ENCODE measurements at places on chromosomes 5 and 9.

GRCh38 chr5:5373351-5373989 is 49.0 kb upstream of the ICE1 start:
- DNase-seq, result no peak

DNA sequence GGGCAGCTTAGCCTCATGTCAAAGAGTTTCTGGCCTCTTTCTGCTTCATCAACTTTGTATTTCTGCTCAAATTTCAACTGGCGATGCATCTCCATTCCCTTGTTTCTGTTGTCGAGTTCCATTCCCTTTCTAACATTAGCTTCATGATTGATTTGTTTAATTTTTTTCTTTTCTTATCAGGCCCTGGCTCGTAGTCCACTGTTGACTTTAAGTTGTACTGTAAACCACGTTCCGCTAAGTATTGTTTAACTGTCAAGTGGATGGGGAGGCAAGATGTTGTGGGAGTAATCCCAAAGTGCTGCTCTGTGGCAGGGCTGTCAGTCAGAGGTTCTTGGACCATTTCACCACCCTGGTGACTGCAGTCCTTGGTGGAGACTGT is 309.1 kb downstream of the PSAT1 start:
- DNase-seq, result no peak

GRCh38 chr9:79127661-79128060 is 444.1 kb upstream of the TLE4 start:
- DNase-seq, result no peak

DNA sequence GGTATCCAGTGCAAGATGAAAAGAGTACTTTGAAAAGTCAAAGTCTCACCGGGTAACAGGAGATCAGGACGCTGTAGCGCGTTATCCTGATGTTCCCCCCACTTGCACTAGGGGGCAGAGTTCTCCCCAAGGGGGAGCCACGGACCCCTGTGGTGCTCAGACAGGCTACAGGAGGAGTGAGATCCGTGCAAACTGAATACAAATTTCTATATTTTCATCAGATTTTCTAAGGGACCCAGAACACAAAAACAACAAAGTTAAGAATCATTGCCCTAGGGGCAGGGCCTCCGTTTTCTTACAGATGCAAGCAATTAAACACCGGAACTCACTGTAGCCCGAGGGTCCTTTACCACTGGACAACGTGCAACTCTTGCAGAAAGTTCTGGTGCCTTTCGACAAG is 2.0 kb downstream of the MYO10 start:
- peak; percentile 82 for DNase-seq

DNA sequence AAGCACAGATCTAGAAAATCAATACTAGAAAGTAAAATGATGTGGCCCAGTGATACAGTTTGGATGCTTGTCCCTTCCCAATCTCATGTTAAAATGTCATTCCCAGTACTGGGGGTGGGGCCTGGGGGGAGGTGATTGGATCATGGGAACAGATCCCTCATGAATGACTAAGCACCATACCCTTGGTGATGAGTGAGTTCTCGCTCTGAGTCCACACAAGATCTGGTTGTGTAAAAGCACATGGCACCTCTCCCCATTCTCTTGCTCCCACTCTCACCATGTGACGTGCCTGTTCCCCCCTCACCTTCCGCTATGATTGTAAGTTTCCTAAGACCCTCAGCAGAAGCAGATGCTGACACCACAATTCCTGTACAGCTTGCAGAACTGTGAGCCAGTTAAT is 234.2 kb upstream of the CDH6 start:
- no peak for DNase-seq

DNA sequence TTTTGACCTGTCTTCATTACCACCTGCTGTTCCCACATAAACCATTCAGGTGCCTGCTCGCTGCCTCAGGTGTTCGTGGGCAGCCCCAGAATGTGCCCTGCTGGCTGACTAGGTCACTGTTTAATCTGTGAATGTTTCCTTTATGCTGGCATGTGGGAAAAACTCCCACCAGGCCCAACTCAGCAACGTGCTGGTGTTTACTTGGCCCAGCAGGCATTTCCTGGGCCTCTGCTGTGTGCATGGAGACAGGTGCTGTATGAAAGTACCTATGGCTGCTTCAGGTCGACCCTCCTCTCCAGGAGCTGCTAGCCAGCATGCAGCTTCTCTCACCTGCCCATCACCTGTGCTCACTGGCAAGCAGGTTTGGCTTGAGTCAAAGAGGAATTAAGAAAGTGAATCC is 65.8 kb downstream of the RAD23B start:
- no peak for DNase-seq

DNA sequence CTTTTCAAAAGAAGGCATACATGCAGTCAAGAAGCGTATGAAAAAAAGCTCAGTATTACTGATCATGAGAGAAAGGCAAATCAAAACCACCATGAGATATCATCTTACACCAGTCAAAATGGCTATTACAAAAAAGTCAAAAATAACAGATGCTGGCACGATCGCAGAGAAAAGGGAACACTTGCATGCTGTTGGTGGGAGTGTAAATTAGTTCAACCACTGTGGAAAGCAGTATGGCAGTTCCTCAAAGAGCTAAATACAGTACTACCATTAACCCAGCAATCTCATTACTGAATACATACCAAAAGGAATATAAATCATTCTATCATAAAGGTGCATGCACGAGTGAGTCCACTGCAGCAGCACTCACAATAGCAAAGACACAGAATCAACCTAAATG is 24.5 kb downstream of the RETREG1 start:
- no peak for DNase-seq

- peak; percentile 77 for DNase-seq
Observed at GRCh38 chr9:127589955-127590370, 22.1 kb upstream of the STXBP1 start.

DNA sequence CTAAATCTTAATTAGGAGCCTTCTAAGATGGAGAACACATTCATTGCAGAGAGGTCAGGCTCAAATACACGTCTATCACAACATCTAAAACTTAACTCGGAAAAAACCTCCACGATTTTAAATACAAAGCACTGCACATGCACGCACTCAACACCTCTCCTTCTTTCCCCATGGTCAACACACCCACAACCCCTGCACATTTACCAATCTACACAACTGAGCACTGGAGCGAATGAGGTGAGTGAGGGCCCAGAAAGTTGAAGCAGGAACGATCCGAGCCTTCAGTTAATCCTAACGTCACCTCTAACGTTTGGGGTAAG is 278 bp upstream of the NIPSNAP3A start:
- no peak for DNase-seq

GRCh38 chr5:34847056-34847455 is 8.1 kb downstream of the TTC23L start:
- no peak for DNase-seq

DNA sequence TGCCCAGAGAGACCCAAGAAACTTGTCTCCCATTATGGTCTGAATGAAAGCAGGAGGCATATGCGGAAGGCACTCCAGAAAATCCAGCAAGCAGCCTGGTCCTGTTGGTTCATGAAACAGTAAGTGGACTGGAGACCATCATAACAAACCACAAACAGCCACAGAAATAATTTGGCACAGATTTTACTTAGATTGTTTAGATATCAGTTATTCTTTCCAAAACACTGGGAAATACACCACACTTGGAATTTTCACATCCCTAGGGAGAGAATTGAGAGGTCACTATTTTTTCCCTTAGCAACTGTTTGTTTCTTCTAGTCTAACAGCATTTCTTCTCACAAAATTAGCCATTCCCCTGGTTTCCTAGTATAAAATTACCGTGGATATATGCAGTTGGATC is 300.8 kb downstream of the OSTF1 start:
- DNase-seq, result peak; percentile 20

GRCh38 chr5:114362977-114363761 is 1.3 kb downstream of the KCNN2 start:
- DNase-seq, result no peak

DNA sequence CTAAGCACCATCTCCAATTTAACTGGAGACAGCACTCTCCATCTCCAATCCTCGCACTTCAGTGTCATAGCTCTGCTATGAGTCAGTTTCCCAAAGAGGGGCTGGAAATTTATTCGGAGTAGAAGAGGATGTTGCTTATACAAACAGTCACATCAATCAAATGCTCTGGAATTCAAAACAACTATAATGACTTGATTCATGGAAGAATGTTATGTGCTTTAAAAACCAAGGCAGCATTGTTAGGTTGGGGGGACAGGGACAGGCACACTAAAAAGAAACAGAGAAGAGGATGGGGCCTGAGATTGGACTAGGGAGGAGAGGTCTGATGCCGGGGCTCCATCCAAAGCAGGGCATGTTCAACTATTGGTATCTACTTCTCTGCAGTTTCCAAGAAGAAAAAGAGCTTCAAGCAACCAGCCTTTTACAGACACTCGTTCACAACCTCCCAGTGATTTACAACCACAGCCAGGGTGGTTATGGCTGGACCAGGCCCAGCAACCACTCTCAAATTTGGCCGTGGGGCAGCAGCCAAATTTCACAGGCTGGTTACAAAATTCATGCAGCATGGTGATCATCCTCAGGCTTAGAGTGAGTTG is 117.5 kb upstream of the ZNF366 start:
- peak; percentile 53 for DNase-seq

All from astrocyte of the spinal cord (primary cell).